Posterior cingulate gyrus (tissue), 11 donors: ENCODE measurements at places on chromosomes 11 and 22.

GRCh38 chr11:102552020-102552419 is 21.5 kb upstream of the MMP7 start:
- no peak for DNase-seq

GRCh38 chr11:109704432-109704831 is 282.4 kb downstream of the C11orf87 start:
- no peak for DNase-seq

DNA sequence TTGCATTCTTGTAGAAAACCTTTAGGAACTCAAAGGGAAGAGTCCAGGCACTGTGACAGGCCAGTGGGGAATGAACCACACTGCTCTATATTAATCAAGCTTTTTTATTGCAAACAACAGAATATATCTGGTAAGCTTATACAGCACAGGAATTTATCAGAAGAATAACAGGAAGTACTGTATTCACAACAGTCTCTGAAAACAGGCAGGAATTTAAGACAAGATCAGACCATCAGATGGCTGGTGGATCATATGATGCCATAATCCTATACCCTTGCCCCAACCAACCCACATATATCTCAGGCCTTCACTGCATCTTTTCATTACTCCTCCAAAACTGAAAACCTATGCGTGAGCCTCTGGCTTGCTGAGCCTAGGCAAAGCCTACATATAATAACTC is 1.0 kb upstream of the HTATIP2 start:
- DNase-seq: no peak

DNA sequence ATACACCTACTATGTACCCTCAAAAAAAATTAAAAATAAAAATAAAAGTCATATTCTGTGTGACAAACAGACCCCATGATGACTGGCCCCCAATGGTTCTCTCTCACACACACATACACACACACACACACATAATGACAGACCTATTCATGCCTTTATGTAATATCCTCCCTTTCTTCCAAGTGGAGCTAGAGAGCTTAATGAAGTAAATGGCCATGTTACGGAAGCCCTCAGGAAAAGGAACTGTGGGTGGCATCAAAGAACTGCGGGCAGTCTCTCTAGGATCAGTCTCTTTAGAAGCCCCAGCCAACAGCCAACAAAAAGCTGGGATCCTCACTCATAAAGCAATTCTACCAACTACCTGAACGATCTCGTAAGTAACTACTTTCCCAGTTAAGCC is 125.5 kb downstream of the SIK3 start:
- DNase-seq: no peak

DNA sequence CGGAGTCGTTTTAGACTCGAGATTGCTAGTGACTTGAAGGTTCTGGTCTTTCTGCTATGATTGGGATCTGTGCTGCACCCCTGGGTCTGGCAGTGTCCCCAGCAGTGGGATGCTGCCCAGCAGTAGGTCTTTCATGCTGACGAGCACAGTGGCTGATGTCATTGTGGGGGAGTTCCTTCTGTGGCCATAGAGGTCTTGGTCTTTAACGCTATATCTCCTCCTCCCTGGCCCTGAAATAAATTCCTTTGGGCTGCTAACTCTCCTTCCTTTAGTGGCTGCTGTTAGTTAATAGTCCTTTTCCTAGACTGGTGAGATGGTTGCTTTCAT is 136.3 kb downstream of the TEAD1 start:
- no peak for DNase-seq

DNA sequence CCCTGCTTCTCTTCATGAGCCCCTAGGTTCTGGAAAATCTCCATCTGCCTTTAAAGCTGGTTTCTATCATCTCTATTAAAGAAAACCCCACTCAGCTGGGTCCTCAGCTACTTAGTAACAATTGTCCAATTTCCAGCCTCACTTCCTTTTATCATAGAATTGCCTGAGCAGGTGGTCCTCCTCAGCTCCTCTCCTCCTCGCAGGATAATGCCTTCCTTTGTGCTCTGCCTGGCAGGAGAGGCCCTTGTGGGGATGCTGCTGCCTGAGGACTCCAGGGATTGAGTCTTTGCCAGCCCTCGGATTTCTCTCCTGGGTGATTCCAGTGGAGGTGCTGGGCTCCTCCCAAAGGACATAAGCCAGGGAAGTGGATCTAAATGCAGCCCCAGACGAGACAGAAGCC is 448.3 kb downstream of the INSC start:
- no peak for DNase-seq

- no peak for DNase-seq
These were observed 97.3 kb downstream of the GALNT18 start for GRCh38 chr11:11524436-11525061.

GRCh38 chr11:121443688-121444275 is 8.3 kb upstream of the SORL1 start:
- DNase-seq: no peak

- DNase-seq: no peak
These were observed 264 bp downstream of the CHEK1 start for GRCh38 chr11:125625225-125625629.

- no peak for DNase-seq
These were observed 207.5 kb downstream of the TBC1D22A start for GRCh38 chr22:46969961-46970360.

DNA sequence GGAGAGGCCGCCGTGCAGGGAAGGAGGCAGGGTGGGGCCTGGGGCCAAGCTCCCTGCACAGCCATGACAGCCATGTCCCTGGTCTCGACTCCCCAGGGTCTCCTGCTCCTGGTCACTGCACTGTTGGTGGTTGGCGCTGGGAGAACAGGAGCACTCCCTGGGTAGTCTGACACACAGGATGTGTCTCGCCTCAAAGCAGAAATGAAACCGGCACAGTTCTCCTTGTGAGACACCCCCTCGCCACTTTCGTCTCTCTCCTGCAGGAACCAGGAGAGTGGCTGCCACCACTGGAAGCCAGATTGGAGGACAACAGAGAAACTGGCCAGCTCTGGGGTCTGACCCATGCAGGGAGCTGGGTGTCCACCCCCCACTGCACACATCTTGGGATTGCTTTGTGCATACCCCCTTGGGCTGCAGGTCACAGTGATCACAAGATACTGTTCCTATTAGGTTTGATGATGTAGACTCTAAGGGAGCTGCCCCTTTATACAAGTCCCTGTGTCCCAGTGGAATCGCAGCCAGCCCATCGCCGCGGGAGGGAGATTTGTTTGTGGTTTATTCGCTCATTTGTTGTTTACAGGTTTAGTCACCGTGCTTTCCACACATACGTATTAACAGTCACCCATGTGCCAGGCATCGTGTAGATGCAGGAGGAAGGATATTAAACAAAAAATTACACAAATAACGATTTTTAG is 27.0 kb upstream of the YWHAH start:
- DNase-seq: no peak
